ENCODE measurements at places on chromosomes 6 and 20.

- no peak overlapping the region for H3K27ac ChIP-seq
- peaks cover 4% of the 10 kb centered on the region for H3K27me3 ChIP-seq
- peaks cover 7% of the 10 kb centered on the region for H3K4me1 ChIP-seq
Measured at GRCh38 chr6:149897015-149897697, 757 bp downstream of the RAET1E start.

GRCh38 chr6:20360471-20361119, 41.1 kb upstream of the E2F3 start:
- H3K27me3 ChIP-seq: no peaks in the 10 kb centered on the region
- H3K27ac ChIP-seq: no peak overlapping the region
- peaks cover 8% of the 10 kb centered on the region for H3K4me1 ChIP-seq

DNA sequence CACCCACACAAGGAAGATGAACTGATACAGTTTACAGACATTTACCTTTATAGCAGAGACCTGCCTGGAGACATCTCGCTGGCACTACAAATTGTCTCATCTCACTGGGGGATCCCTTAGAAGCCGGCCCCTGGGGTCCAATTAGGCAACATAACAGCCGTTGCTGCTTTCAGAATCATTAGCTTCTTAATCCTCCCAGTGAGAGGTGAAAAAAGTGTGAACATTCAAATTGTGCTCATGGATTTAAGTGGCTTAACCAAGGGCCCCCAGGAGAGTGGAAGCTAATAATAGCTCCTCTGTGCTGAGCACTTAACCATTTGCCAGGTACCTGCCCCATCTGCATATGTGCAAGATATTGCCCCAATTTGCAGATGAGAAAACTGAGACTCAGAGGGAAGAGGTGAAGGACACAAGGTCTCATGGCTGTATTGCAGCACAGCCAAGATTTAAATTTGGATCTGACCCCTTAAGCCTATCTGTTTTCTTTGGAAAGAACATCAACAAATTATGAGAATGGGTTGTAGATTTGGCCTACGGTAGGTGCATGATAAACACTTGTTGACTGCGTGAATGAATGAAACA, 101.0 kb downstream of the EYA2 start:
- no peak for DNase-seq
- H3K27ac ChIP-seq: no peak overlapping the region
- H3K27me3 ChIP-seq: no peaks in the 10 kb centered on the region
- H3K36me3 ChIP-seq: no peaks in the 10 kb centered on the region
- H3K4me1 ChIP-seq: no peaks in the 10 kb centered on the region

DNA sequence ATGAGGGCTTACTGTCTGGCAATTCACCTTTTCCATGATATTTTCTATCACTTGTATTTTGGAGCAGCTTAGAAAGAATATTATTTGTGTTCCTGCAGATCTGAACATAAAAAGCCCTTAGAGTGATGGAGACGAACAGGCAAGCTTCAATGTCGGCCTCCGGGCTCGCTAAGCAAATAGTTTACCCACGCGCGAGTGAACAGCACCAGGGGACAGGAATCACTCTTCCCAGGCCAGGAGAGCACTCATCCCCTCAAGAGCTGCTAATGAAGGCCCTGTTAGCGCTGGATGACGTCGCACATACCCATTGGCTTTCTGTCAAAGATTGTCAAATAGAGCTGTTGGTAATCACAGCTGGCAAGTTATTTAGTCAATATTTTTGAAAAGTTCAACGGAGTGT, 395.7 kb downstream of the ZFAND3 start:
- no peaks in the 10 kb centered on the region for H3K4me1 ChIP-seq
- no peaks in the 10 kb centered on the region for H3K36me3 ChIP-seq
- no peak overlapping the region for H3K4me3 ChIP-seq
- no peak overlapping the region for H3K27ac ChIP-seq

GRCh38 chr20:62900692-62901584, 25.4 kb downstream of the DIDO1 start:
- peaks cover 24% of the 10 kb centered on the region for H3K4me1 ChIP-seq
- no peak for DNase-seq
- no peaks in the 10 kb centered on the region for H3K27me3 ChIP-seq

DNA sequence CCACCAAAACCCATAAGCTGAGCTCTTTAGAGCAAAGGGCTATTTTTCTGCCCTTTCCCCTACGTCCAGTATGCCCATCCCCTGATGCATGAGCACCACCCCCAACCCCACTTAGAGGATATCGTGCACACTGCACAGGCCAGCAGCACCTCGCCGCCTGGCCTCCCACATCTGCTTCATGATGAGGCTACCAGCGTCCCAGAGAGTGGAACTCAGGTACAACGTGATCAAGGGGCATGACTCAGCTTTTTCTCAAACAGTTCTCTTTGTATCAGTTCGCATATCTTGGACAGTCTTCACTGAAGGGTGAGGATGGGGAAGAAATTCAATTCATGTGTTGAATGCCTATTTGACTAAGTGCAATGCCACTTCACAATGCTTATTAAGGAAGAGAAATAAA, 81.9 kb upstream of the QKI start:
- no peaks in the 10 kb centered on the region for H3K27me3 ChIP-seq
- no peaks in the 10 kb centered on the region for H3K4me1 ChIP-seq

- DNase-seq: no peak
- no peak overlapping the region for H3K27ac ChIP-seq
- no peaks in the 10 kb centered on the region for H3K27me3 ChIP-seq
Measured at GRCh38 chr20:53950031-53950430, 120.4 kb downstream of the BCAS1 start.

DNA sequence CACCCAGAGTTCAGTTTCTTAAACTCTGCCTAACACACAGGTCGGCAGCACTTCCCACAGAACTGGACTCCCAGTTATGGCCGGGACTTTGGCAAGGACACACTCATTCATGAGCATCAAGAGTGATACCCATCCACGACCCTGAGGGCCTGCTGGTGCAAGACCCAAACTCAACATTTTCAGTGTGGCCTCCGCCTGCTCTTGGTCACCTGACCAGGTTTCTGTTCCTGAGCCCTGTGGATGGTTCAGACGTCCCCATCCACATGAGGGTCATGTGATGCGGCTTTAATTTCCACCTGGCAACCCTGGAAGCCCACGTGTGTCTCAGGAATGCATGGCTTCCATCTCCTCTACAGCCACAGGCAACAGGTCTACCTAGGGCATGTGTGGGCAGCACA, 245.3 kb downstream of the DLL1 start:
- no peaks in the 10 kb centered on the region for H3K27me3 ChIP-seq
- DNase-seq: no peak
- H3K36me3 ChIP-seq: no peaks in the 10 kb centered on the region
- H3K4me3 ChIP-seq: no peak overlapping the region

- no peaks in the 10 kb centered on the region for H3K36me3 ChIP-seq
- no peak overlapping the region for H3K27ac ChIP-seq
- peak overlapping the region; percentile 52 for H3K4me3 ChIP-seq
- H3K27me3 ChIP-seq: no peaks in the 10 kb centered on the region
- DNase-seq: no peak
Measured at GRCh38 chr6:36955136-36955535, 598 bp downstream of the PI16 start.

DNA sequence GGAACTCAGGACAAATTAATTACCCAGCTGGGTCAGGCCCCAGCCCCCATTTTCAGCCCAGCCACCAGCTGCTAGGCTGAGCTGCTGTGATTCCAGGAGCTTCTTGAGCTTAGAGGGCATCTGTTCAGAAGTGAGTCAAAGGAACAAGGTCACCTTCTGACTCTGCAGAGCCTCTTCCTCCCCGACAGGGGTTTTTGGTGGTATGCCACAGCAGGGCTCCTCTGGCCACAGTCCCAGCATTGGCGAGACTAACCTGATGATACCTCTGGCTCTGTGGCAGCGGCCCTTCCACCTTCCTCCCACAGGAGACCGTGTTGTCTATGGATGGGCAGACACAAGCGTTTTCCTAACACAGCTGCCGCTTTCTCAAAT, 39.7 kb downstream of the ZC3H12D start:
- peaks cover 5% of the 10 kb centered on the region for H3K36me3 ChIP-seq
- no peaks in the 10 kb centered on the region for H3K4me1 ChIP-seq
- no peak overlapping the region for H3K4me3 ChIP-seq
- no peaks in the 10 kb centered on the region for H3K27me3 ChIP-seq
- no peak overlapping the region for H3K27ac ChIP-seq
- DNase-seq: no peak

DNA sequence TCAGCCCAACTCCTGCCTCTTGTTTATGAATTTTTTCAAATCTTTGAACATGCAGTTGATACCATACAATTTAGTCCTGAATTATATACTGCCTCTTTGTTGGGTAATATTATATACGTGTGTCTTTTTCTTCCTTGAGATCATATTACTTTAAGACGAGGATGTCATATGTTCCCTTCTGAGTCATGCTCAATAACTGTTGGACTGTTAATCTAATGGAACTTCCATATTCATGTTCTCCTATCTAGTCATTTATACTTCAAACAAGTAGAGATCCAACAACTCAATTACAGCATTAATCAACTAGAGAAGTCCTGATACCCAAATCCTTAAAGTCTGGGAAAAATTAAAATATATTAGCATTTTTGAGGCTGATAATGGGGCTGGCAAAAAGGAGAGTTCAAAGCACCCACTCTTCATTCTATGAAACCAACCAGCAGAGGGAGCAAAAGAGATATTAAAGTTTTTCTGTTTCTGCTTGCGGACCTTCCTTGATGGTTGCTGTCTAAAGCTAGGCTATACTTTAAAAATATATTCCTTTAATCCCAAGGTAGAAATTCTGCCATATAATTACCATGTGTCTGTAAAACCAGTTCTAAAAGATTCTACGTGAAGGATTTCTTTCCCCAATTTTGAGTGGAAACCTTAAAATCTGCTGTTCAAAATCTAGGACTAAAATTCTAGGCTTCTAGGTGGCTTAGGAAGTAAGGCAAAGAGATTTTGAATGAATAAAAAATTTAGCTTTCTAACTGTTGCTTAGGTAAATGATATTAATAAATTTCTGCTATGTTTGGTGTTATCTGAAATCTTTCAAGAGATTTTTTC, 498.9 kb downstream of the BCKDHB start:
- H3K27me3 ChIP-seq: no peaks in the 10 kb centered on the region
- no peak overlapping the region for H3K27ac ChIP-seq
- no peaks in the 10 kb centered on the region for H3K4me1 ChIP-seq
- DNase-seq: peak; percentile 15

GRCh38 chr20:43751167-43752050, 24.6 kb upstream of the GTSF1L start:
- H3K27ac ChIP-seq: no peak overlapping the region
- no peak overlapping the region for H3K4me3 ChIP-seq
- no peak for DNase-seq
- H3K4me1 ChIP-seq: peaks cover 24% of the 10 kb centered on the region

GRCh38 chr6:134394208-134394607, 76.3 kb upstream of the SGK1 start:
- no peaks in the 10 kb centered on the region for H3K27me3 ChIP-seq
- no peaks in the 10 kb centered on the region for H3K4me1 ChIP-seq
- no peak overlapping the region for H3K27ac ChIP-seq

- no peaks in the 10 kb centered on the region for H3K4me1 ChIP-seq
- H3K27ac ChIP-seq: no peak overlapping the region
- no peaks in the 10 kb centered on the region for H3K36me3 ChIP-seq
- no peaks in the 10 kb centered on the region for H3K27me3 ChIP-seq
- H3K4me3 ChIP-seq: no peak overlapping the region
- DNase-seq: no peak
Measured at GRCh38 chr20:39524371-39524911, 562.3 kb downstream of the DHX35 start.

- no peaks in the 10 kb centered on the region for H3K27me3 ChIP-seq
- no peak overlapping the region for H3K27ac ChIP-seq
- H3K4me1 ChIP-seq: no peaks in the 10 kb centered on the region
- H3K36me3 ChIP-seq: no peaks in the 10 kb centered on the region
Measured at GRCh38 chr20:62330576-62331317, 27.9 kb downstream of the ADRM1 start.

DNA sequence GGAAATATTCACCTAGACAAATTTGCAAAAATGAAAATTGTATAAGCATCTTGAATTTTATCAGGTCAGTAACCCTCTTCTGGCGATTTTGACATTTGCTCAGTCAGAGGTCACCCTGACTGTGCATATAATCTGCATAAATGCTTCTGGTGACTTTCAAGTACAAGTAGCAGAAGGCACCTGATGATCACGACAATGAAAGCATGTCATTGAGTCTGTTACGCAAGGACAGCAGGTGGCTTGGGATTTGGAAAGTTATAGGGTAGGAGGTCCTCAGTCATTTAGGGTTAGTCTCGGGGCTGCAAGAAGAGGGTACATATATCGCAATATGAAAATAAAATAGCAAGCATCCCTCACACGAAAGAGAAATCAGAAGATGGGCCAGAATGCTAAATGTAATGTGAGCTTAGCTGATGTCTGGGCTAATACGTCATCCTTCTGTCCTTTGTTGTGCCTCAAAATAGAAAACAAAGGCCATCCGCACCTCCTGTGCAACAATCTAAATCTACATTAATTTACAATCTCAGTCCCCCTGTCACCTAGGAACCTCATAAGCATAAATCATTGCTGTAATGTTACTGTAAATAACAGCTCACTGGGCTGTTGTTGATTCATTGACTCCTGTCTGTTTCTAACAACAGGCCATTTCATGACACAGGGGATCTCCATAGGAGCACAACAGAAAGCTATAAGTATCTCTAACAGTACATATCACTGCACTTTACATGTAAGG, 155.2 kb upstream of the RSPO3 start:
- H3K4me1 ChIP-seq: no peaks in the 10 kb centered on the region
- no peaks in the 10 kb centered on the region for H3K27me3 ChIP-seq
- no peaks in the 10 kb centered on the region for H3K36me3 ChIP-seq
- no peak overlapping the region for H3K27ac ChIP-seq

DNA sequence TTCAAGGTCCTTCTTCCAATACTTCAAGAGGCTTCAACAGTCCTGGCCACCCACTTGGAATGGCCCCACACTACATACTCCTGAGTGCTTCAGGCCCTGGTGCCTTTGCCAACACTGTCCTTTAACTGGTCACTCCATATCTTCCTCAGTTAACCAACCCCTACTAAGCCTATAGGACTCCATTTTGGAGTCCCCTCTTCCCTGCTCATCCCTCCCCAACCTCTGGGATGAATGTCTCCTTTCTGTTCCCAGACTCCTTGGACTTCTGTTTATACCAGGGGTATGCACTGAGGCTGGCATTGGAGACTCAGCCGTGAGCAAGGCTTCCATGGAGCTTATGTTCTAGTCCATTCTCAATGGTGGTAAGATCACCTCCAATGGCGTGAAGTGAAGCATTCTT, 33.6 kb downstream of the COX4I2 start:
- peaks cover 66% of the 10 kb centered on the region for H3K4me1 ChIP-seq
- H3K4me3 ChIP-seq: no peak overlapping the region
- H3K36me3 ChIP-seq: no peaks in the 10 kb centered on the region
- peak overlapping the region; percentile 41 for H3K27ac ChIP-seq
- no peaks in the 10 kb centered on the region for H3K27me3 ChIP-seq

DNA sequence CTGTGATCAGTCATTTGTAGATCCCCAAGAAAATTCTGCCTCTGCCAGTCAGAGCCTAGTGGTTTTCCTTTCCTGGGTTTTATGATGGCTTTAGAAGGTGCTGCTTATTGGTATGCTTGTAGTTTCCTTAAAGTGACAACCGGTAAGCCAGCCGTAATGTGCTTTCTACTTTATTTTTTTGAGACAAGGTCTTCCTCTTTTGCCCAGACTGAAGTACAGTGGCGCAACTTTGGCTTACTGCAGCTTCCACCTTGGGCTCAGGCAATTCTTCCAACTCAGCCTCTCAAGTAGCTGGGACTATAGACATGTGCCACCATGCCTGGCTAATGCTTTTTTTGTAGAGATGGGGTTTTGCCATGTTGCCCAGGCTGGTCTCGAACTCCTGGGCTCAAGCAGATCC, 23.5 kb downstream of the MCM8 start:
- no peak overlapping the region for H3K27ac ChIP-seq
- H3K27me3 ChIP-seq: no peaks in the 10 kb centered on the region
- DNase-seq: no peak
- no peaks in the 10 kb centered on the region for H3K4me1 ChIP-seq

GRCh38 chr6:3231247-3232016, 4.0 kb upstream of the TUBB2B start:
- H3K4me1 ChIP-seq: peaks cover 57% of the 10 kb centered on the region
- H3K27me3 ChIP-seq: peaks cover 69% of the 10 kb centered on the region
- H3K4me3 ChIP-seq: peak overlapping the region; percentile 49
- no peak for DNase-seq

Measured in CD8-positive, alpha-beta memory T cell (primary cell).